K562 (cell line): ENCODE measurements at places on chromosomes 3 and 15. TPM values are rescaled to one million over a fixed set of nuclear protein-coding genes. Genes with fewer than 3 reads are reported as not detected.
A peak's percentile ranks its signal among the peaks of the same experiment; 100 is the strongest.

DNA sequence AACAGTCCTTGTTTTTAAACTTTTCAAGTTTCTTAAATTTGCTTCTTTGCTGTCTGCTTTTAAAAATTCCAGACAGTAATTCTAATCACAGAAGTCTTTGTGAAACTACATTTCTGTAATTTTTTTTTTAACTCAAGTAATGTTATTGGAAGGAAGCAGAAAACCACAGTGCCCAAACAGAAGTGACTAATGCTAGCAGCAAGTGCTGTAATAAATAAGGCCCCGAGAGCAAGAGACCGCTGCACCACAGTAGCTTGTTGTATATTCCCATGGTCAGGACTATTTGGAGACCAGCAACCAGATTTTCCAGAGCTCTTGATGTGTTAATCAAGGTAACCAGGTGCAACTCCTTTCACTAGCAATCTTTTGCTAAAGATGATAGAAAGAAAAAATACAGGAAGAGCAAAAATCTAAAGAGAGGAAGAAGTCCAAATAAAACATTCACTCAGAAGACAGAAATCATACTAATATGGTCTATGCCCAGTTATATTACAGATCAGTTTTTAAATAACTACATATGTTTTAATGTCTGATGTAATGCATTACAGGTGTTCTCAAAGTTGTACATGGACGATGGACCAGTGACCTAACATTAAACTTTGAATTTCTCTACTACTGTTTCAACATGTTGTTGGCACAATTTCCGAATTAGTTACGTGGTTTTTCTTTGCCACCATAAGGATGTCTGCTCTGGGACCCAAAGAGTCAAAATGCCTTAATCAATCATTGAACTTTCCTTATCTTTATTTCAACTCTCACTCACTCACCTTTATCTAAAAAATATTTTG, 36.4 kb downstream of the WWTR1 start:
- DNase-seq, result no peak

GRCh38 chr15:48279608-48280007, 51.6 kb upstream of the DUT start:
- no peak for DNase-seq

- no peak for DNase-seq
Measured at GRCh38 chr3:11932636-11933035, 71.6 kb upstream of the SYN2 start.

The SPESP1 gene
- polyA plus RNA-seq, result not detected in 2 replicates

The TRAIP gene
- polyA plus RNA-seq, result 17.8 and 23.0 TPM in 2 replicates

The MCF2L2 gene
- polyA plus RNA-seq, result 3.9 and 4.2 TPM in 2 replicates

GRCh38 chr3:50592568-50592967, 19.0 kb downstream of the CISH start:
- DNase-seq, result no peak

DNA sequence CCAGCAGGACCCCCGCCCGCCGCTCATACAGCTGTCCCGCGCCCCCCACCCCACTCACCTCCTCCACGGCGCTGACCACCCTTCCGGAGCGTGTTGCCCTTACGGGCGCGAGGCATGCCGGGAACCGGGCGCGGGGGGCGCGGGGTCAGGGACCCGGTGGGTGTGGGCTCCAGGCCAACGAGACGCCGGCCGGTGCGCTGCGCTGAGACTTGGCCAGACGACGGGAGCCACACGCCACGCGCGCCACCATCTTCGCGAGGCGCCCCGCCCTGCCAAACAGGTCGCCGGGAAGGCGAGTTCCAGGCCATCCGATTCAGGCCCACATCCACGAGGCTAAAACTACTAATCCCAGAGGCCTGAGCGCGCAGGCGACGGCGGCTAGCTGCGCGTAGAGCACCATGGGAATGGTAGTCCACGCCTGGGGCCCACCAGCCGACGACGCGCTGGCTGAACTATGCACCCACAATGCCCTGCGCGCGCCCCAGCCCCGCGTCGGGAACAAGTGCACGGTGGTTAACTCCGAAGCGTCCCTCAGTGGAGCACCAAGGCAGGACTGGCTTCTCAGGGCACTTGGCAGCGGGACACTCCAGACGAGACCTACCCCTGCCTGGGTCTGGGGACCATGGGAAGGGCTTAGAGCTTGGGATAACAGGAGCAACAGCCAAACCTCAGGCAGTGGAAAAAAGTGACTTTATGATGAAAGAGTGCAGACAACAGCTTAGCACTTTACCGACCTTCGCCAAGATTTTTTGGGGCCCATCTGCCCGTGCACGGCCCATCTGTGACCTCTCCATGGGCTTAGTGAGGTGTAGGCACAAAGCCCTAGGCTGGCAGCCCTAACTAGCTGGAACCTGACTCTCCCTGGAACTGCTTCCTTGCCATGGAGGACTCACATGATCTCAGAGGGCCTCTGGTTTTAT, at the start of gene IFRD2:
IFRD2 (minus strand) TSS at position 271 of the 920 bp plus-strand sequence; CDS start at position 116, 155 bp downstream.
- DNase-seq, result peak; percentile 96

GRCh38 chr3:114624047-114624445, 330.2 kb downstream of the TIGIT start:
- DNase-seq, result no peak

DNA sequence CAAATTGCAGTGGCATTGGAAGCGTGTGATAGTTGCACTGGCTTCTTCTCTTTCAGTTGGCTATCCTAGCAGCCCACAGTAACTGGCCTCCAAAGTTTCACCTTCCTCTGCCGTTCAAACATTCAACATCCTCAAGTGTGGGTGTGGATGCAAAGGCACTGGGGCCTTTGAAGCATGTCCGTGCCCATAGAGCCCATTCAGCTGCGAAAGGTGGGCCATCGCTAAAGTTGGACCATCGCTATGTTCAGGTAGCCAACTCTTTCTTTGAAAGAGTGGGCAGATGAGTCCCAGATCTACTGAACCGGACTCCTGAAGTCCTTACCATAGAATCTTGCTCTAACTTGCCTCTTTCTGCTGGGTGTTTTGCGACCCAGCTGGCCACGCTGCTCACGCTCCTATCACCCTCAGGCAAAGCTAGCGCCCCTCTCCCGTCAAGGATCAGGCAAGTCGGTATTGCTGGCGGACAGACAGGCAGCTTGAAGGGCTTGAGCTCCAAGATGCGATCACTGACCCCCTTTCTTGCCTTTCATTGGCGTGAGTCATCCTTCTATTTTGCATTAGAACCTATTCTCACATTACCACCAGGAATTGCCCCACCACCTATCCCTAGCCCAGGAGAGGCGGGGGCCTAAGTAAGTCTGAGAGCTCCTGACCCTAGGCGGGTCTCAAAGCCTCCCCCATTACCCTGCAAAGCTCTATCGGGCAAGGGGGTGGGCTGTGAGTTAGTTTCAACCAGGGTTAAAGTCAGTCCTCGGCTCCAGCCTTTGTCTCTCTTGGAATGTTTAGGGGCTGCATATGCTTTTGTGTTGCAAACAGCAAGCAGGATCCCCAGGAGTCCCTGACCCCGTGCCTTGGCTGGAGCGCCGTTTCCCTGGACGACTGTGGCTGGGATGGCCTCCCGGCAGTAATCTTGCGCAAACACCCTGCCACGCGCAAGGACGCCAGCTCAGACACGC, 28.7 kb downstream of the ZIC4 start:
- DNase-seq, result no peak

The WDR93 gene
- polyA plus RNA-seq, result not detected in 2 replicates

DNA sequence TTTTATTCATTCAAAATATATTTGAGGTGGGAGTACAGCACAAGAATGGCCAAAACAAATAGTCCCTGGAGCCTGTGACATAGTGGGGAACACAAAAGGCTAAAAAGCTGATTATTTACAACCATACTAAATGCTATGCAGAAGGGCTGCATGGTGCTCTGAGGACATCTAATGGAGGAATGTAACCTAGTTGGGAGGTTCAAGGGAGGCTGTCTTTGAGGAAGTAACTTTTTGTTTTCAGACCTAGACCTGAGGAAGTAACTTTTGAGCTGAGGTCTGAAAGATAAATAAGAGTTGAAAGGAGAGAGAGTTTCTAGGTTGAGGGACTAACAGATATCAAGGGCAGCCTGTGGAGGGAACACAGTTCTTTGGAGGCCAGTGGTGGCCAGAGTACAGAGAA, 34.8 kb upstream of the RASA2 start:
- peak; percentile 83 for DNase-seq

GRCh38 chr15:85000937-85001336, 19.3 kb downstream of the PDE8A start:
- DNase-seq, result no peak
